Neural progenitor cell (in vitro differentiated cells): ENCODE measurements at places on chromosomes 16 and 17. TPM values are rescaled to one million over a fixed set of nuclear protein-coding genes. Genes with fewer than 3 reads are reported as not detected.
A peak's percentile ranks its signal among the peaks of the same experiment; 100 is the strongest.

UTS2R gene
- total RNA-seq, result 0.46 TPM in 1 of 2 replicates, not detected in the other

MEIOB gene
- total RNA-seq, result 1.9 and 3.7 TPM in 2 replicates

SBK1 gene
- total RNA-seq, result 4.6 and 16.4 TPM in 2 replicates

ARHGDIG gene
- total RNA-seq, result 0.84 TPM in 1 of 2 replicates, not detected in the other

SSTR5 gene
- total RNA-seq, result not detected in 2 replicates

KRT23 gene
- 0.60 TPM in 1 of 2 replicates, not detected in the other for total RNA-seq

IL17C gene
- not detected in 2 replicates for total RNA-seq

PMP22 gene
- 4.3 and 6.5 TPM in 2 replicates for total RNA-seq

KRT17 gene
- total RNA-seq, result not detected in 2 replicates

TSNAXIP1 gene
- 2.8 and 2.9 TPM in 2 replicates for total RNA-seq

- peak; percentile 99 for DNase-seq
Measured at GRCh38 chr17:7572588-7573323, 6.7 kb upstream of the CD68 start.

DNA sequence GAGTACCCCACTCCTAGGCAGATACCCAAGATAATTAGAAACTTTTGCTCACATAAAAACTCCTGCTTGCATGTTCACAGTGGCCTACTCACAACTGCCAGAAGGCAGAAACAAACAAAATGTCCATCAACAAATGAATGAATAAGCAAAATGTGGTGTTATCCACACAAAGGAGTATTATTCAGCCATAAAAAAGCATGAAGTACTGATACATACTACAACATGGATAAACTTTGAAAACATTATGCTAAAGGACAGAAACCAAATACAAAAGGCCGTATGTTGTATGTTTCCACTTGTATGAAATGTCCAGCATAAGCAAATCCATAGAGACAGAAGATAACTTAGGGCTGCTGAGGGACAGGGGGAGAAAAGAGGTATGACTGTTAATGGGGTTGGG is 1.9 kb downstream of the HSDL1 start:
- no peak for DNase-seq

GRCh38 chr16:4852221-4852872 is 5.1 kb downstream of the UBN1 start:
- no peak for DNase-seq

GRCh38 chr17:71023249-71024030 is 854.1 kb downstream of the KCNJ2 start:
- peak; percentile 22 for DNase-seq

DNA sequence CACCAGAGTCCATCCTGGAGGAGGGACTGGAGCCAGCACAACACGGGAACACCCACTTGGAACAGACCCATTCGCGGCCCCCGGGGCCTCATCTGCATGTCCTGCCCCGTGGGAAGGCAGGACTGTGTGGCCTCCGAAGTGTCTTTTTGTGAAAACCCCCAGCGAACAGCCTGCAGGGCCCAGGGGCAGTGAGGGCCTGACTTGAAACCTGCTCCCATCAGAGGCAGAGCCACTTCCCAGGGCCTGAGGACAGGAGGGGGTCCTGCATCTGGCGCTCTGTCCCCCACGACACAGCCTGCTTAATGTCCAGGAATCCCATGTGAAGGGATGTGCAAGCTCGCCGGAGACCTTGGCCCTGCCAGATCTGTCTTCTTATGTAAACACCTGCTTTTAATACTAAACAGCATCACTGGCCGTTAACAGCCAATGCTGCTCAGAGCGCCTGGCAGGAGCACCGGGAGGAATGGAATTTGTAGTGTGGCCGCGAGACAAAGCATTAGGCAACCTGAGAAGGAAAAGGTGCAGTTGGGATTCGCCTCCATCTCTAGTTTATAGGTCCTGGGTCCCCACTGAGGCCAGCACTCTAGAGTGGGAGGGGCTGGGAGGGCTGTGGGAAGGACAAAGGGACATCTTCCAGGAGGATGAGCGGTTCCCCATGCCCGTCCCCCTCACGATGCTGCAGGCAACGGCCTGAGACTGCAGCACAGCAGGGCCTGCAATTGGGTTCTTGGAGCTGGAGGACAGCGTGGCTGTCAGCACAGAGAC is 9.6 kb upstream of the EVPL start:
- DNase-seq, result peak; percentile 46

- no peak for DNase-seq
Measured at GRCh38 chr17:43784628-43785101, 4.4 kb downstream of the CFAP97D1 start.

- no peak for DNase-seq
Measured at GRCh38 chr17:57441270-57441600, 184.9 kb downstream of the MSI2 start.

DNA sequence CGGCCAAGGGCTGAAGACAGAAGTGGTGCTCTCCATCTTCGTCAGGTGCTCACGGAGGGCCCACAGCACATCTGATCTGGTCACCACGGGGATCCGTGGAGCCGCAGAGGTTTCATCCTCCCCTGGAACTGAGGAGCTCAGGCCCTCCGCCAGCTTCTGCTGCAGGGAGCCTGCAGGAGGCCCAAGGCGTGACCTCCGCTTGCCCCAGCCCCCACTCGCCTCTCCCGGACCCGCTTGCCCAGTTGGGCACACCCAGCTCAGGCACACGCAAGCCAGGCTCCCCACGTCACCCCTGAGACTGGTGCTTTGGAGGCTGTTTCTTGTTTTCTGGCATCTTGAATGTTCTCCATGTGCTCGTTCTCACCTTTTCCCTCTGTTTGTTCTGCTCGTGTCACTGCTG is 39.4 kb upstream of the CHMP6 start:
- DNase-seq, result no peak

GRCh38 chr16:69889295-69889964 is 61.7 kb upstream of the CLEC18A start:
- no peak for DNase-seq

DNA sequence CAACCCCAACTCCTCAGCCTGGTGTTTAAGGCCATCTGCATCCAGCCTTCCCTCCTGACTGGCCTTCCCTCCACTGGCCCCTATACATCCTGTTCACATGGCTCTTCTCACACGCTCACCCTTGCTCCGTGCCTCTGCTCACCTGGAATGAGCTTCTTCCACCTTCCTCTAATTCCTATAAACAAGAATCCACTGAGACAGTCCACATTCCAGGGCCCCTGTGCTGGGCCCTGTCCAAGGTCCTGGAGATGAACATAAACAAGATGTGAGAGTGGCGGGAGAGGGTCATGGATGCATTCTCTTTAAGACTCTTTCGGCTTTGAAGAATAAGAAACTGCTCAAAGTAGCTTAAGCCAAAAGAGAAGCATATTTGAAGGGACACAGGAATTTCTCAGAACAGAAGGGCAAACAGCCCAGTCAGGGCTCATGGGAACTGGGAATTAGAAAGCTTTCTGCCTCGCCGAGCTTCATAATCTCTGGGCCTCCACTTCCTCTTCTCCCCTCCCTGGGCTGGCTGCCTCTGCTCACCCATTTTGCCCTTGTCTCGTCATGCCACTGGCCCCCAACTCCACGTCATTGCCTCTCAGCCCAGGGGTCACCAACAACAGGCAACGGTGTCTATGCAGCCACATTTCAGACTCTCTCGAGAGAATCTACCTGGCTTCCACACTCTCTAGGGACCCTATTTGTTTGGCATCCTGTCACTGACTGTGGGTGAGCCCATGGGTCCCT is 13.5 kb downstream of the SPPL2C start:
- peak; percentile 86 for DNase-seq

DNA sequence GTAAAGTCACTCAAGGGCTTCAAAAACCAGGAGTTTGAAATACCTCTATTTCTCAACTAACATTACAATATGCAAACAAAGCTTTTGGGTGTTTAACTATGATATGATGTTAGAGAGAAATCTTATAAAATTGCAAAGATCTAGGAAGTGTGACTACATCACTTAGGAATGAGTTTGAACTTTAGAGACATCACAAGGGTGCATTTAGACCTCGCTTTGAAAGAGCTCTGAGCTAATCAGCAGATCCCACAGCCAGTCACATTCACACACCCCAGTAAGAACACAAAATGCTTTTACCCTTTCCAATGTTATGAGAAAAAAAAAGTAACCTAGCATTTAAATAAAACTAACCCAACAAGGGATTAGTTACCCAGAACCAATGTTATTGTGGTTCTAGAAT is 45.2 kb downstream of the HYDIN start:
- DNase-seq, result no peak

DNA sequence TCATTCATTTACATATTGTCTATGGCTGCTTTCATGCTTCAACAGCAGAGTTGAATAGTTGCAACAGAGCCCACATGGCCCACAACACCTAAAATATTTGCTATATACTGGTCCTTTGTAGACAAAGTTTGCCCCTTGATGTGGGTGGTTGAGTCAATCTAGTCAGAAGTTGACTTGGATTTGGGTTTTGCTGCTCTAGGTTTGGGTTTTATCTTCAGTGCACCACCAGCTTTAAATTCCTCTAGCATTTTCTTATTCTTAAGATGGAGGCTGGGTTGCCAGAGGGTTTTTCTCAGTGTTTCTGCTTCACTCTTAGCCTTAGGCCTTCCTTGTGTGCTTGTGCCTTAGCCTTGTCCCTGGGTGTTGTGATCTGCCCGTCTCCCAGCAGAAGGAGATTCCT is 51.0 kb downstream of the CCDC182 start:
- DNase-seq, result no peak
